ENCODE measurements at places on chromosomes 5 and 9.

- no peak for DNase-seq
Measured at GRCh38 chr5:57753446-57753845, 270.8 kb upstream of the ACTBL2 start.

DNA sequence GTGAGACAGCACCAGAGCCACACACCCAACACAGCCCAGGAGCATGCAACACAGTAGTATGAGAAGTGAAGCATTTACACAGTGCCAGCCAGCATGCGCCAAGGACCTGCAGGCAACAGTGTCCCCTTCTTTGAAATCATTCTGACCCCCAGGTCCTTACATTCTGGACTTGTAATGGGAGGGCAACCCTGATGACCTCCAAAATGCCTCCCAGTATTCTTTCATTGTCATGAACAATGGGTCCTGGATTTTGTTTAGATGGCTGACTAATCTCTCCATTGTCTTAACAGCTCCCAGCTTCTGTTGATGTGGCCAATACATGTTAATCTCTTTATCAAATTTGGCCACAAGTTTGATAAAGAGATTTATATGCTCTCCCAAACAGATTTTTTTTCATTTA, 417.1 kb downstream of the DMRTA1 start:
- no peak for DNase-seq

DNA sequence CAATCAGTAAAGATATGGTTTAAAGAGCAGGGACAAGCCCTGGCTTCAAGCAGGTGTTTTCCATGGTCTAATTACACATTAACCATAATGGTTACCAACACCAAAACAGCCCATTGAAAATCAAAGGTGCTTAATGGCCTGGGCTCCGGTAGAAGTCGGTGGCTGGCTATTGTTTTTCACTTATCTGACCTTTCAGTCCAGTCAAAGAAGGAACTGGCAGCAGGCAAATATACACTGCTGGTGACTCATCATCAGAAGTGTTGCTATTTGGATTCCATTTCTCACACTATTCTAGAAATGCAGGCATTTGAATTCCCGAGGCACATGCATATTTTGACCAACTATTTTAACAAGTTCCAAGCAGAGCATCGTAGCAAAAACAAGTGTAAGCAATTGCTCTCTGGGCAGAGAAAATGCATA, 26.3 kb upstream of the GABRP start:
- DNase-seq = no peak

DNA sequence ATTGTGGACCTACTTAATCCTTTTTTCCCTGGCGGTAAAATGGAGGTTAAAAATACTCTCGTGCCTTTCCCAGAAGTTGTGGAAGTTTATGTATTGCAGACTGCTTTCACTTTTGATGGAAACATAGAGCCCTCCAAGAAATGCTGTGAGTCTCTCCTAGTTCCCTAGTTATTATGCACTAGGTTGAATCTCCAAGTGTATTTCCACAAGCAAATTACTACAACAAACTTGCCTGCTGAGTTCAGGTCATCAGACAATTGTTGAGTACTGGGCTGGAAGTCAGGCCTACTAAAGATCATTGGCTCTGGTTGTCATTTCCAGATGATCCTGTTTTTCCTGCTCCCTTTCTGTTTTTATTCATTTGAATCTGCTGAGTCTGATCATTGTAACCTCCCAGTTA, 104.1 kb downstream of the CD180 start:
- no peak for DNase-seq

DNA sequence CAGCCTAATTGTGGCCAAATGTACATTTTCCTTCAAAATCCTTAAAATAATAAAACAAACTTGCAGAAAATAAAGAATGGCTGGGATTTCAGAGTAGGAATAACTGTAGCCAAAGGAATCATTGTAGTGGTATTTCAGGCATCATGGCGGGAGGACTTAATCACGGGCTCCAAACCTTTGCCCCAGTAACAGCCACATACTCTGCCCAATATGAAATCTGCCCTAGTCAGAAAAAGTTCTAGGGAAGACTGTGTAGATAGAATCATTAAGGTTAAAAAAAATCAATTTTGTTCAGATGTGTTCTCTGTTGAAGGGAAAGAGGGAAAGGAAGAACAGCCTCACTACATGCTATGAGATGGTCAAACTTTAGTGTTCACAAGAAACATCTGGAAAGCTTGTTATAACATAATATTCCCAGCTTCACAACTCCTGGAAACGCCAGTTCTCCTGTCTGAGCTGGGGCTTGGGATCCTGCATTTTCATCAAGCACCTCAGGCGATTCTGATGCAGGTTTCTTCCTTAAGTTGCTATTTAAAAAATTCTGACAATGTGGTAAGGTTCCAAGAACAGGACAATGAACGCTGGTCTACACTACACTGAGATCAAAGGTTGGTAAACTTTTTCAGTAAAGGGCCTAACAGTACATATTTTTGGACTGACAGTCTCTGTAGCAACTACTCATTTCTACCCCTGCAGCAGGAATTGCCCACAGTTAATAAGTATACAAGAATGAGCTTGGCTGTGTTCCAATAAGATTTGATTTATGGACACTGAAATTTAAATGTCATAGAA, 87.9 kb downstream of the CEMIP2 start:
- DNase-seq = no peak

- no peak for DNase-seq
Measured at GRCh38 chr5:74122979-74123590, 497.1 kb downstream of the ARHGEF28 start.

DNA sequence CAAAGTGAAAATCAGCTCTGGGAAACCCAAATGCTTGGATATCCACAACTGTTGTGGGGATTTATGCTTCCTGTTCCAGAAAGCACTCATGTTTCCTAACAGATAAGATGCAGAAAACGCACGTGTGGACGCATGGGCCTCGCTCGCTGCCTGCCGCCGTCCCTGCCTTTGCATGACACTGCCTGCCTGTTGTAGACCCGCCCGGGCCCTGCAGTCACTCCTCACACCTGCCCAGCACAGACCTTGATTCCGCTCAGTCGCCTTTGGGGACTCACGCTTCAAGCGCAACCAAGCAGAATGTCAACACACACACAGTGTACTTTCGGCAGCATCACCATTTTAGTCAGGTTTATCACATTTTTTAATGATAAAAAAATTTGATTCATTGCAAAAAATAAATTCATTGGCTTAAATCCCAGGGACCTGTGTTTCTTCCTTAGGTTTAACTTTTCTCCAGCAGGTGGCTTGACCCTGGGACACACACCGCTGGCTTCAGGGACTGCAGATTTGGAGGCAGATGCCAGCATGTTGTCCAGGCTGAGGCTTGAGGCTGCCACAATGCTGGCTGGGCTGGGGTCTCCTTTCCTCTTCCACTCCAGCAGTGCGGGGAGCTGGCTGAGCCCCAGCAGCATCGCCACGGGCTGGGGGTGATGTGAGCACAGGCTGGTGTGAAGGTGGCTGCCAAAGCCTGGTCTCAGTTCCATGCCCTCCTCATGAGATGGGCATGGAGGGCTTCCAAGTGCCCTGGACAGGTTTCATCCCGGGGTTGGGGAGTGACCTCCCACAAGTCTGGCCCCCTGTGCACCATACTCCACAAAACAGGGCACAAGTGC, 416.9 kb upstream of the IRX4 start:
- DNase-seq = no peak

DNA sequence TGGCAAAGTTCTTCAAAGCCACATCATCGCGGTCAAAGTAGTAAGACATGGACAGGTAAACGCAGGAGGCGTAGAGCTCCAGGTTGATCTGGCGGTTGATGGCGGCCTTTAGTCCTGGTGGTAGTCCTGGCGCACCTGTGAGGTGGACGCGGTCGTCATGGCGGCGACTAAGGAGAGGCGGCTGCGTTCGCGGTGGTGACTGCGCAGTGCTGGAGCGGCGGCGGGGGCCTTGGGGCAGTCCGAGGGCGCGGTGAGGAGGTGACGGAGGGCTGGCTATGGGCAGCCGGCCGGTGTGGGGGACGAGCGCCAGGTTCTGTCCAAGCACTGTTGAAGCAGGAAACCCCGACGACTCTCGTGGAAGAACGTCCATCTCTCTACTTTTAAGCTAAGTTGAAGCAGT, 136.8 kb downstream of the BASP1 start:
- DNase-seq = no peak

DNA sequence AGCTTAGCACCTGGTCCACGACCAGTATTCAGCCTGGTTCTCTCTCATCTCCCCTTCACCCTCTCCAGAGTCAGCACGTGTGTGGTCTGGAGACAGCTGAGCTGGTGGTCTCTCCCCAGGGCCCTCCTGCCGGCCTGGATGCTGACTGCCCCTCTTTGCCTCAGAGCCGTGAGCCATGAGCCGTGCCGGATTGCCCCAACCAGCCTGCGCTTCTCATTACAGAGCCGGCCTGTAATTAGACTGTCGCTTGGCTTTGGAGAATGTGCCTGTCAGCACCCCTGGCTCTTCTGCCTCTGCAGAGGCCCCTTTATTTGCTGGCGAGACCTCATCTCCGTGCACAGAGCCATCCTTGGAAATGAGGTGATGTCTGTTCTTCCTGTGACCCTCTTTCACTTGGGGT, 118.7 kb upstream of the BOD1 start:
- peak; percentile 49 for DNase-seq

DNA sequence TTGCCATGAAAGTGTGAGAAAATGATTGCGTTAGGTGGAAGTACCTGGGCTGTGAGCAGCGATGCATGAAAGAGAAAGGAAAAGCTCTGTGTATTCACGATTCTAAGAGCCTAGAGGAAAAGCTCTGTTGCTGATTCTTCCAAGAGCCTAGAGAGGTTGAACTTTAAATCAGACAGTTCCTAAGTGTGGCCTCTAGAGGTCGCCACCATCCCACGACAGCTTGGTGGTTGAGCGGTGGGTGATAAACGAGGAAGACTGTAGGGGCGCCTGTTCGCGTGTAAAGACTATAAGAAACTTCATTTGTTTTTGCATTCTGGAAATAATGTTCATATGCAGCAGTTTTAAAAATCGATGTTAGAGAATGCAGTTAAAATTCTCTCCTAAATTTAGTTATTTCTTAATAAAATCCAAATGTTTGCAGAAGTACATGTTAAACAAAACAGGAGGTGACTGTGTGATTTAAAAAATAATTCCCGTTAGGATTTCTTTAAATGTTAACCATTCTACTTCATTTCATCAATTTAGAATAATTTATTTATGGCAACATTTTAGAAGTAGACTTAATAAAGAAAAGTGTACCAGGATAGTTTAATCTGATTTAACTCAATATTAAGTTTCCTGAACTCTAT, 107.7 kb downstream of the TENT4A start:
- DNase-seq = peak; percentile 84

DNA sequence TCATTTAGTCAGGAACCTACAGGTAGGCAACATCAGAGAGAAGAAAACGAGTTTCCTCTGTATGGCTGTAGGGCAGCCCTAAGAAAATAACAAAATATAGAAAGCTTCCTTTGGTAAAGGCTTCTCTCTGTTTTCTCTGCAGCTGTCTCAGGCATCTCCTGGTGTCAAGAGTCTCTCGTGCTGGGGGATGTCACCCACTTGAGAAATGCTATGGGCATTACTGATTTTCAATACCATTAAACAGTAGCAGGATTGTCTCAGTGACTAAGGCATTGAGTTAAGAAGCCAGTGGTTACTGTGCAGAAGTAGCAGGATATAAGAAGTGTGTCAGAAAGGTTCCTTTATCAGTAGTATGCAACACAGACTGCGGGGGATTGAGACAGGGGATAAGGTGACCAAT, 32.4 kb downstream of the LIFR start:
- DNase-seq = no peak

DNA sequence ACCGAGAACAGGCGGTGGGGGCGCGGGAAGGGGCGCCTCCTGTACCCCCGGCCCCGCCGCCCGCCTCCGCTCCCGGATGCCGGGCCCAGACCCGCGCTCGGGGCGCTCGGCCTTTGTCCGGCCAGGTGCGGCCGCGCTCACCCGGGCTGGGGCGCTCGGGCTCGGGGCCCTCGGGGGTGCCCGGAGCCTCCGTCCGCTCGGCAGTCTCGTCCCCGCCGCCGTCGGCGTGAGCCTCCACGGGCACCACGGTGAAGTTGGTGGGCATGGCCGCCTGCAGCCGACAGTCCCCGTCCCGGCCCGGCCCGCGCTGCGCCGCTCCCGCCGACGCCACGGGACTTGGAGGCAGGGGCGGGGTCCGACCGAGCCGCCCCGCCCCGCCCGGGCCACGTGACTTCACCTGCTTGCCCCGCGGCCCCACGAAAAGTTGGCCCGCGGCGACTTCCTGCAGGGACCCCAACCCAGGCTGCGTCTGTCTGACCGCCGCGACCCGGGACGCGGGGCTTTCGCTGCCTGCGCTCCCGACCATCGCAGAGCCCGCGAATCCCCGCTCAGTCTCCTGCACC, at the start of gene SLC12A7:
Gene SLC12A7 (minus strand): TSS at position 337 of the 563 bp plus-strand sequence. CDS start 72 bp downstream, at position 265.
- peak; percentile 68 for DNase-seq

DNA sequence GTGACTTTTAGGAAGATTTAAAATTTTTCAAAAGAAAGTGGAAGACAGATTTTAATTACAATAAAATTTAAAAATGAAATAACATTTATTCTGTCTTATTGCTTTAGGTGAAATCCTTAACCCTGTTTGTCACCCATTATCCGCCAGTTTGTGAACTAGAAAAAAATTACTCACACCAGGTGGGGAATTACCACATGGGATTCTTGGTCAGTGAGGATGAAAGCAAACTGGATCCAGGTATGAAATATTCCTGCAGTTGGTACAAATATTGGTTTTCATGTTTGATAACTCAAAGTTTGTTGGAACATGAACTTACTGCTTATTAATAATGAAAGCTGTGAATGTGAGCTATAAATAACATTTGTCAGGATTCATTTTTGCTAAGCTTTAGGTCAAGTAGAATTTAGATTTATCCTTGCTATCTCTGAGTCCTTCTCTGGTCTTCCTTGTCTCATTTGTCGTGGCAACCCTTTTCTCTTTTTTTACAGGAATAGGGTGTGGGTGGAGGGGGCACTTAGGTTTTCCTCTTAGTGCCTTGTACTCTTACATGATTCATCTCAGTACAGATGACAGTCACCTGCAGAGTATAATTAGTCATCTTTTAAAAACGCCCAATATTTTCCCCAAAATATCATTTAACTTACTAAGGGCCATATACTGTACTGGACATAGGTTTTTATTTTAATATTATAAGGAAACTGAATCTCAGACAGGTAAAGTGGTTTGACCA, 95.3 kb upstream of the RASGRF2 start:
- DNase-seq = no peak

DNA sequence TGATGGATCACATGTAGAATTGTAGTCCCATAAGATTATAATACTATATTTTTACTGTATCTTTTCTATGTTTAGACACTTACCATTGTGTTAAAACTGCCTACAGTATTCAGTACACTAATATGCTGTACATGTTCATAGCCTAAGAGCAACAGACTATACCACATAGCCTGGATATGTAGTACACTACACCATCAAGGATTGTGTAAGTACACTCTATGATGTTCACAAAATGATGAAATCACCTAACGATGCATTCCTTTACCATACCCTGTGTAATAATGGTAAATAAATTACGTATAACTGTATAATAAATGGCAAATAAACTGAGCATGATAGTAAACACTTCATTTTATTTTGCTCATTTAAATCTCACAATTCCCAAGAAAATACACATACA, 60.3 kb downstream of the RICTOR start:
- DNase-seq = no peak

DNA sequence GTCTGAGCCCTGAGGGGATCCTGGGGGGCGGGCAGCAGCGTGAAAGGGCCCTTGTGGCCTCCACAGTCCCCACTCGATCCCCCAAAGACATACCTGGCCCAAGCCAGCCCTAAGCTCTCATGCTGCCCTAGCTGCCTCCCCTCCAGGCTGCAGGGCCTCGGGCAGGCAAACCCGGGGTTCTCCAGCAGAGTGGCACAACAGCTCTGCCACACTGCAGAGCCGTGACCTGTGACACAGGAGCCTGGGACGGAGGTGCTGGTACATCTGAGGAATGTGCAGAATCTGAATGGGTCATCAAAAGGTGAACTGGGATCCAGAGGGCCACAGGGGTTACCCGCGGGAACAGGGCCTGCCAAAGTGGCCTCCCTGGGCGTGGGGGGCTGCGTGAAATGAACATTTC, 163.2 kb downstream of the DAB2IP start:
- no peak for DNase-seq

- no peak for DNase-seq
Measured at GRCh38 chr5:124871303-124871702, 124.9 kb upstream of the ZNF608 start.

Measured in glutamatergic neuron (in vitro differentiated cells).